ENCODE measurements at places on chromosomes 2 and 18.

- DNase-seq = no peak
Observed at GRCh38 chr2:213688133-213688532, 403.9 kb downstream of the SPAG16 start.

DNA sequence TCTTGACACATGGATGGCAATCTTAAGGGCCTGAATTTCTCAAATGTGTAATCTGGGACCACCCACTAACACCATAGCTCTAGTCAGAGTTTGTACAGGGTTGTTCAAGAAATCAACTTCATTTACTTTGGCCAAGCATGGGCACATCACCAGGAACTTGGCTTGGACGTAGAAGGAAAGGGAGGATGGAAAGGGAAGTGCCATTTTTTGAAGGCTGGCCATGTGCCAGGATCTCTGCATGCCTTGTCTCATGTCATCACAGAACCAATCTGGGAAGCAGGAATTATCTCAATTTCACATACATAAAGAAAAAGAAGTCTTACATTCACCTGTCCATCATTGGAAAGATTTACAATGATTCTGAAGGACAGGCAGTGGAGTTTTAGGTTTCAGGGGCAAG lies 128.1 kb downstream of the ANTXR1 start:
- no peak for DNase-seq

DNA sequence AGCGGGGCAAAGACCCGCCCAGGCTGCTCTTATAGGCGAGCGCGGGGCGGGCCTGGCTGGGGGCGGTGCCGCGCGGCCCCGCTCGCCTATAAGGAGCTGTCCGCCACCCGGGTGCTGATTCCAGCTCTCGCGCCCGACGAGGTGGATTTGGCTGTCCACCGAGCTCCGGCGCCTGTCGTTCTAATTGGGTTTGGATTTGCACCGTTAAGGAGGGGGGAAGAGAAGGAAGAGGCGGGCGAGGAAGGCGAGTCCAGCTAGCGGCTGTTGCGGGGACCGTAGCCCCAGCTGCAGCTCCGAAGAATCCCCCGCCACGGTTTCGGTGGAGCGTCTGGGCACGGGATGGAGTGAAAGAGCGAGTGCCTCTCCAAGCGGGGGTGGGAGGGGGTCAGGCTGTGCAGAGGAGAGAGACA lies at the start of gene CNTNAP5:
CNTNAP5 (plus strand) TSS at position 117 of the 410 bp plus-strand sequence. CDS start 364 bp downstream, outside the sequence.
- DNase-seq = peak; percentile 41

- DNase-seq = no peak
Observed at GRCh38 chr2:149039213-149039724, 770 bp downstream of the LYPD6B start.
